ENCODE measurements at places on chromosomes 12 and 14.

DNA sequence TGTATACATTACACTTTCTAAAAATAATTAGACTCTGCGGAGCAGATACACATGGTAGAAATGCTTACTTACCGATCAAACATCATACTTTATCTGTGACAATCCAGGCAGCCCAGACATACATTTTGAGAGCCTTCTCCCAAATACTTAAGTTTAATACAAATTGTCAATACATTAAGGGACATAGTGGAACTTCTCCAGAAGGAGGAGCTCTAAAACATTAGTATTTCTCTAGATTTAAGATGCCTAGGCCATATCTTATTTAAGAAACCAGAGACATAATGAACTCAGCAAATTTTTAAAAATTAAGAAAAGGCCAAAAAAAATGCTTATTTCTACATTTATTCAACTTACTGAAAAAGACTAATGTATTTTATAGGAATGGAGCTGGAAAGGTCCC, 16.1 kb downstream of the ACSM4 start:
- DNase-seq: no peak

DNA sequence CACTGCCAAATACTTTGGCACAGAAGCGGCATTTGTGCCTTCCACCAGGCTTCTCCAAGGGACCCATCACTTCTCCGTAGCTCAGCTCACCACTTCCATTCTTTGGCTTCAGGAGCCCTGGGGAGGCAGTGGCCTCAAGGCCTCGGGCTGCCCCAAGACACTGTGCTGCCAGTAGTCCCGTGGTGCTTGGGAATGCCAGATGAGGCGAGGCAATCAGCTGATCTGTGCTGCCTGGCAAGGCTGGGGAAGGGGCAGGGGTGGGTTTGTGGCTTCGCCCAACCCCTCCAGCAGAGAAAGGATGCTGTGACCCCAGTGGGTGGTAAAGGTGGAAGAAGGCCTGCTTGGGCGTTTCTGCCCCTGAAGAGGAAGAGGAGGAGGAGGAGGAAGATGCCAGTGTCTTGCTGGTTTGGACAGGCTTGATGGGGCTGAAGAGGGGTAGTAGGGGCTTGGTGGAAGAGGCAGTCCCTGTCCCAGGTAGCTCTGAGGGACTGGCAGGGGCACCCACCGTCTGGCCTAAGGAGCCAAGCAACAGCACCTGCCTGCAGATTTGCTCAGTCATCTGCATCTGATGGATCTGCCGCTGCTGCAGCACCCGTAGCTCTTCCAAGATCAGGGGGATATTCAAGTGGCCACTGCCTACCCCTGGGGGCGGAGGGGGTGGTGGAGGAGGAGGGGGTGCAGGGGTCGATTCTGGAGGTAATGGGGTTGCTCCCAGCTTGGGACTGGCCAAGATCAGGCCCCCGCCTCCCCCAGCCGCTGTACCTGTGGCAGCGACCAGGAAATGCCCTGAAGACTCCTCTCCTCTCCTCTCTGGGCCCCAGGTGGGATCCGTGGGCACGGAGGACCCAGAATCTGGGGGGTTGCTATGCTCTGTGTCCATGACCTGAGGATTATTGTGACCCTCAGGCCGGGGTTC, 1.3 kb downstream of the SALL2 start:
- no peak for DNase-seq

GRCh38 chr12:30257618-30258017, 438.1 kb downstream of the IPO8 start:
- peak; percentile 8 for DNase-seq

GRCh38 chr14:100445436-100446088, 122.4 kb downstream of the SLC25A47 start:
- no peak for DNase-seq

DNA sequence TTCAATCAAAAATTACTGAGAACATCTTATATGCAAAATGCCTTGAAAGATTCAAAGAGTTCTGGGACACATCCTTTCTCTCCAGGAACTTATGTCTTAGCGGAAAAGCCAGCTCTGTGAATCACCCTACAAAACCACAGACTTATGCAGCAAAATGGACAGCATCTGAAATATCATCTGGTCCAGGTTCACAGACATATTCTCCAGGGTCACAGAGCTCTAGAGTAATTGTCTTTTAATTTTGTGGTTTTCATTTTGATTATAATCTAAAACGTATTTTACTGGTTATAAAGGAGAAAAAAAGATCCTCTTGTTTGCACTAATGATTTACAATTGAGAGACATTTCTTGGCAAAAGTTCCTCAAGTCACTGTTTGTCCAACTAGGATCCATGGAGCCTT, 246.2 kb downstream of the MSRB3 start:
- peak; percentile 91 for DNase-seq

DNA sequence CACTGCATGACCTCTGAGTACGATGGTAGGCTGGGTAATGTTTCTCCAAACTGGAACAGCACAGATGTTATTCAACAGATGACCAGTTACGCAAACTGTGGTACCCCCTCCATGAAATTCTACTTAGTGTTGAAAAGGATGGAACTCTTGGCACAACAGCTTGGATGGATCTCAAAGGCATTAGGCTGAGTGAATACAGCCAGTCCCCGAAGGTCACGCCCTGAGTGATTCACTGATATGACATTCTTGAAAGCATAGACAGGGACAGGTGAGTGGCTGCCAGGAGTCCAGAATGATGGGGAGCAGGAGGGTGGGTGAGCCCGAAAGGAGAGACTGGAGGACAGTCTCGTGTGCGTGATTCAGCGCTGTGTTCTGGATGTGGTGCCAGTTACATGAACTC, 187.5 kb upstream of the TMEM132C start:
- DNase-seq: no peak

GRCh38 chr14:35879654-35880249, 53.6 kb downstream of the BRMS1L start:
- peak; percentile 12 for DNase-seq

DNA sequence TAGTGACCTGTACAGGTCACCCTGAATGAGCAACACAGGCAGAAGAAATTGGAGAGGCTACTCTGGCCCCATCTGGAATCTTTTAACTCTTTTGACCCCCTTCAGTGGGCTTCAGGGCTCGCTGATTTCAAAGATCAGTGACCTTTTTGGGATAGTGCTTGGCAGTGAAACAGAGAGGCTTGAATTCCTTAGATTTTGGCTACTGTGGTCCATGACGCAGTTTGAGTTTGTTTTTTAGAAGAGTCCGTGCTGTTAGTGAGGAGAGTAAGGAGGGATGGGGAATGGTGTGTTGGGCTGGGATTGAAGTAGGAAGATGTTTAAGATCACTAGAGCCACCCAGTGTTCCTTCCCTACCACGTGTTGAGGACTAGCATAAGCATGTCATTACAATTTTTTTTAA, 16.5 kb downstream of the TMEM30B start:
- no peak for DNase-seq

GRCh38 chr12:26786865-26787514, 46.0 kb downstream of the ITPR2 start:
- peak; percentile 73 for DNase-seq
